ENCODE measurements at places on chromosomes 3 and 15. TPM values are rescaled to one million over a fixed set of nuclear protein-coding genes. Genes with fewer than 3 reads are reported as not detected.

VPS13C gene
- total RNA-seq: 77.3 TPM

PLCB2 gene
- under 0.01 TPM for total RNA-seq

STRA6 gene
- total RNA-seq: 0.17 TPM

- H3K4me1 ChIP-seq: no peaks in the 10 kb centered on the region
- no peak overlapping the region for H3K4me3 ChIP-seq
These were observed 785.4 kb upstream of the ROBO1 start for GRCh38 chr3:80553211-80553610.

DNA sequence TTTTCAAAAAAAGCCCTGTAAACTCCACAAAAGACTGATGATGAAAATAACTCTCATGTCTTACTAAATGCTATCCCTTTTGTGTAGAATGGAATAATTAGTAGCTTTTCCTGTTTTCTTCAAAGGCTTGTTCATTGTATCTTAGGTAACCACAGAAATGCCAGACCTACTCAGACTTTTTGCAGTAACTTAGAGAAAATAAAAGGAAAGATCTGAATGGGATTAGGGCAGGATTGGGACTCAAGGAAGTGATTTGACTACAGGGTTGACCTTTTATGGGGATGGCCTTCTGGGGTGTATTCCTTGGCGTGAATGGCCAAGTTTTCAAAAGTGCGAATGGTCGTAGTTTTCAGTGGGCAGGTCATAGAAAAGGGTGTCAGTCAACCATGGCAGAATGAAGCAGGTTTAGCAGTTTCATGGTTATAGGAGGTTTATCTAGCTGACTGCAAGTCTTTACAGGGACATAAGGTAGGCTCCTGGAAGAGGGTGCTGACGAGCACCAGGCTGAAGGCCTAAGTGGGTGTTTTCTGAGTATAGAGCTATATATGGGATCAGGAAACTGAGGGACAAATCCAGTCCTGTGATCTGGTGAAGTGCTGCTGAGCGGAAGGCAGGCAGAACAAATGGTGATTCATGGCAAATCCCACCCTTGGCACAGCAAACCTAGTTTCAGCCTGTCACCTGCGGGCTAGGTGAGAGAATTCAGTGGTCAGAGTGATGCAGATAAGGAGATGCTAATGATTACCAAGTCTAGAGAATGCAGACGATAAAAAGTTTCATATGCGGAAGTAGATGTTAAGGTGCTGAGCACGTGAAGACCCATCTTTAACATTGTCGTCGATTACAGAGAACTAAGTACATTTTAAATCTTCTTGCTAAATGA, 46.4 kb downstream of the IL1RAP start:
- no peak overlapping the region for H3K4me3 ChIP-seq
- H3K27ac ChIP-seq: no peak overlapping the region
- no peak for DNase-seq
- H3K36me3 ChIP-seq: no peaks in the 10 kb centered on the region
- no peaks in the 10 kb centered on the region for H3K27me3 ChIP-seq

- peaks cover 19% of the 10 kb centered on the region for H3K36me3 ChIP-seq
- DNase-seq: peak; percentile 12
- H3K4me1 ChIP-seq: no peaks in the 10 kb centered on the region
- H3K27ac ChIP-seq: no peak overlapping the region
- H3K4me3 ChIP-seq: no peak overlapping the region
These were observed 79.0 kb downstream of the CHD2 start for GRCh38 chr15:92979011-92979701.

IL5RA gene
- total RNA-seq: not detected

DNA sequence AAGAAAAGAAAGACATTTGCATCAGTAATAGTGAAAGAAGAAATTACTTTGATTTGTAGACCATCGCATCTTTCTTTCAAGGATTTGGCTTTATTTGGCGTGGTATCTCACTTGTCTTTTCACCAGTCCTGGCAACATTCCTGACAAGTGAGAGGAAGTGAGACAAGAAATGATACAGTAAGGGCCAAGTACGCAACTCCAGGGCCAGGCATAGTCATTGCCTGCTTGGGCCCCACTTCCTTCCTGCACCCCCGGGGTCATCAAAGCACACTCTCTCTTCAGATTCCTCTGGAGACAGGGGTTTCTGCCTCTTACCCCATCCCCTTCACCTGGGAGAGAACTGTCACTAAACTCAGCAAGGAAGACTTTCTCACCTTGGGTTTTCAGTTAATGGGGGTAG, 55.1 kb downstream of the CD47 start:
- no peak overlapping the region for H3K27ac ChIP-seq
- H3K27me3 ChIP-seq: no peaks in the 10 kb centered on the region
- H3K4me3 ChIP-seq: no peak overlapping the region
- no peak for DNase-seq
- no peaks in the 10 kb centered on the region for H3K36me3 ChIP-seq

TMIE gene
- 0.51 TPM for total RNA-seq

DNA sequence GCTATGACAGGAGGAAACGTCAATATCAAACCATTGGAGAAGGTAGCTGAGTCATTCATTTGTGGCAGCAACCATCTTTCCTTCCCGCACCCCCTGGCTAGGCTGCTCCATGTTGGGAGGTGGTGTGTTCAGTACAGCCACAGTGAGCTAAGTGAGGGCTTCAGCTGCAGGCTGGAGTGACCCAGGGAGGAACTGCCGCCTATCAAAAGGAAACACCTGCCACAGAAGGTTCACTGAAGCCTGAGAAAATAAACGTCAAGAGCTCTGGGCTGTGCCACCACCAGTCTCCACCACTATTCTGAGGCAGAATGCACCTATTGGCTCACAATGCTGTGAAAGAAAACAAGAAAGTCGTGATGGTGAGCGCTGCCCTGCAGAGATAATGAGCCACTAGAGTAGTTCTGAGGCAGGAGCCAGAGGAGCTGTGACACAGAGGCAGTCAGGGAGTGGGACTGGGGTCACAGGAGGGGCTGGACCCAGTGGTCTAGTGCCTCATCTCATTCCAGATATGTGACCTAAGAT, 34.8 kb upstream of the CD47 start:
- H3K4me1 ChIP-seq: no peaks in the 10 kb centered on the region
- no peak overlapping the region for H3K4me3 ChIP-seq
- H3K27me3 ChIP-seq: no peaks in the 10 kb centered on the region
- H3K27ac ChIP-seq: no peak overlapping the region
- H3K36me3 ChIP-seq: no peaks in the 10 kb centered on the region

DNA sequence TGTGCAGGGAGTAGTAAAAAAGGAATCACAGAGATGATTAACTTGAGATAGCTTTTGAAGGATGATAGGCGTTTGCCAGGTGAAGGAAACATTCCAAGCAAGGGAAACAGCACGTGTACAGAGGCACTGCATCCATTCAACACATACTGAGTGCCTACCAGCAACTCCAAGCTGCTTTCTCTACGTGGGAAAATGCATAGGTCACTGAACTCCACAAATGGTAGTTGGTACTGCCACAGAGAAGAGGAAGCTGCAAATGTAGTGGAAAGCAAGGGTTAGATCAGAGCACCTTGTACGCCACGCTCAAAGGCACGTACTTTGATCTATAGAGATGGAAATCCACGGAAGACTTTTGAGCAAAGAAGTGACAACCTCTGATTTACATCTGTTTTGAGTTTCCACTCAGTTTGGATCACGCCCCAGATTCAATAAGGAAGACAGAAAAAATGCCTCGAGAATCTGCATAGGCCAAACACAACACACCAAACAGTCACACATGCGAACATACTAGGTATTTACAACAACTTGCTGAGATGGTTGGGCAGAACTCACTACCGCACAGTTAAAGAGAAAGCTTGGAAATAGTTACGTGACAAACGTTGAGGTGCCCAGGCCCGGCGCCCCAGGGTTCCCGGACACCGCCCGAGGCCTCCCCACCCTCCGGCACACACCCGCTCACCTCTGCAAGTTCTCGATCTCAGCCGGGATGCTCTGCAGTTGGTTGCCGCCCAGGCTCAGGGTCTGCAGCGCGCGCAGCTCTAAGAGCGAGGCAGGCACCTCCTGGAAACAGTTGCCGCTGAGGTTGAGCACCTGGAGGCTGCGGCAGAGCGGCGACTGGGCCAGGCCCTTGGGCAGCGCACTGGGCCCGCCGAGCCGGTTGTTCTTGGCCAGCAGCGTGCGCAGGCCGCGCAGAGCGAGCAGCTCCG, 826 bp downstream of the LRRC58 start:
- peak overlapping the region; percentile 89 for H3K4me3 ChIP-seq
- DNase-seq: peak; percentile 4
- no peaks in the 10 kb centered on the region for H3K4me1 ChIP-seq
- no peaks in the 10 kb centered on the region for H3K36me3 ChIP-seq

DNA sequence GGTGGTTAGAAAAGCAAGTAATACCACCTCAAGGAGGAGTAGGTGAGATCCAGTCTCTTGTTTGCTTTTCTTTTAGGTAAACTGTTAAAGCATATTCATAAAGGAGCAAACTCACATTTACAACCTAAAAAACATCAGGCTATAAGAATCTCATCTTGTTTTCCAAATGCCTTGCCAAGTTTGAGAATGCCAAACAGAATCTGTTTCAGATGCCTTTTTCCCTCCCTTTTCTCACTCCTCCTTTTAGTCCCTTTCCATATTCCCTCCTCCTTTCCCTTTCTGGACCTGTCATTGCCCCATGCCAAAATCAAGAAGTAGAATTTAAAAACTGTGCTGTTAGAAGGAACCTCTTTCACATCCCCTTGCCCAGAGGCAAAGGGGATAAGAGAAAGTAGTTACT, 140.3 kb downstream of the ARPP21 start:
- no peak overlapping the region for H3K4me3 ChIP-seq
- no peaks in the 10 kb centered on the region for H3K27me3 ChIP-seq
- no peak overlapping the region for H3K27ac ChIP-seq
- H3K4me1 ChIP-seq: no peaks in the 10 kb centered on the region

DNA sequence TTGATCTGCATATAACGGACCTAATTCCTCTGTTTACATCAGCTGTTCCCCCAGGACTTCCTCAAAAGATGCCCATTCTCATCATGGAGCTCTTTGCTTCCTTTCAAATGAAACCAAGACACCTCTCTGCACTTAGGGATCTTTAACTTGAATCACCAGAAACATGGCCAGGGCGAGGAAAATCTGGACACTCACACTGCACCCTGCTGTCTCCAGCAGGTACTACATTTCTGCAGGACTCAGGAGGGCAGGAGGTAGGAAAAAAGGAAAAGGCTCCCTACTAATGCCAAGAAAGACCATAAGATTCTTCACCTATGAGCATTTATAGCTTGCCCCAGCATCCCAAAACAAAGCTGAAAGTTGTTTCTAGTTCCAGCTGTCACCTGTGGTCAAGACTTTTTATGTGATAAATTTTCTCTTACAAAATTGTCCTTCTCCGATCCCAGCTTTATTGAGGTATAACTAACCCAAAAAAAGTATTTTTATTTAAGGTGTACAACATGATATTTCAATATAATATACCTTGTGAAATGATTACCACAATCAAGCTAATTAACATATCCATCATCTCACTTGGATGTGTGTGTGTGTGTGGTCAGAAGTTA, 87.3 kb upstream of the C15orf61 start:
- no peak overlapping the region for H3K4me3 ChIP-seq
- no peaks in the 10 kb centered on the region for H3K4me1 ChIP-seq
- peak; percentile 41 for DNase-seq
- H3K27me3 ChIP-seq: no peaks in the 10 kb centered on the region

GRCh38 chr15:43794269-43795037, 2.3 kb downstream of the SERF2 start:
- peak; percentile 72 for DNase-seq
- peaks cover 14% of the 10 kb centered on the region for H3K4me1 ChIP-seq
- H3K27me3 ChIP-seq: no peaks in the 10 kb centered on the region
- H3K36me3 ChIP-seq: peaks cover 22% of the 10 kb centered on the region
- peak overlapping the region; percentile 100 for H3K4me3 ChIP-seq

SCN11A gene
- under 0.01 TPM for total RNA-seq

GRCh38 chr15:57887825-57888224, 177.7 kb downstream of the ALDH1A2 start:
- H3K4me3 ChIP-seq: no peak overlapping the region
- no peaks in the 10 kb centered on the region for H3K27me3 ChIP-seq
- no peak overlapping the region for H3K27ac ChIP-seq
- H3K36me3 ChIP-seq: no peaks in the 10 kb centered on the region
- DNase-seq: no peak

- no peaks in the 10 kb centered on the region for H3K36me3 ChIP-seq
- H3K4me3 ChIP-seq: no peak overlapping the region
- peak overlapping the region; percentile 24 for H3K27ac ChIP-seq
These were observed 509.1 kb downstream of the FOXP1 start for GRCh38 chr3:71074423-71074822.

DNA sequence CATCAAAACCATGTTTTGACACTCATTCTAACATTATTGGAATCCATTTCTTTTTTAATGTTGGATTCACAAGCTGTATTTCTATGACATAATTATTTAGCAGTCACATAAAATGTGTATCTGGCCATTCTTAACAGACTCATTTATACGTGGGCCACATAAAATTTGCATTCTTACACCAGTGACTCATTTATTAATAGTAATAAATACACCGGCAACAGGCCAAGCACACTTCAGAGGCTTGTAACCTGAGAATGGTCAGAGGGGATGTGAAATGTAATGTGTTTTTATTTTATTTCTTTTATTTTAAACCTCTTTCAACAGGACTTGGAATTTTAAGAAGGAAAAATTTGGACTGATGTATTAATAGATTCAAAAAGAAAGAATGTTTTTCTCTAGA, 384.9 kb upstream of the RARB start:
- no peaks in the 10 kb centered on the region for H3K27me3 ChIP-seq
- no peak for DNase-seq
- H3K4me3 ChIP-seq: no peak overlapping the region

- no peak for DNase-seq
- no peak overlapping the region for H3K4me3 ChIP-seq
- H3K36me3 ChIP-seq: no peaks in the 10 kb centered on the region
- no peak overlapping the region for H3K27ac ChIP-seq
- peaks cover 2% of the 10 kb centered on the region for H3K4me1 ChIP-seq
These were observed 21.4 kb downstream of the IRAK2 start for GRCh38 chr3:10185804-10186762.

EPHB3 gene
- total RNA-seq: 3.9 TPM

- no peak overlapping the region for H3K27ac ChIP-seq
- H3K4me1 ChIP-seq: no peaks in the 10 kb centered on the region
- no peak overlapping the region for H3K4me3 ChIP-seq
- DNase-seq: no peak
- H3K27me3 ChIP-seq: no peaks in the 10 kb centered on the region
These were observed 25.0 kb downstream of the GPR160 start for GRCh38 chr3:170062769-170063168.

ZNF385D gene
- total RNA-seq: 0.83 TPM

DNA sequence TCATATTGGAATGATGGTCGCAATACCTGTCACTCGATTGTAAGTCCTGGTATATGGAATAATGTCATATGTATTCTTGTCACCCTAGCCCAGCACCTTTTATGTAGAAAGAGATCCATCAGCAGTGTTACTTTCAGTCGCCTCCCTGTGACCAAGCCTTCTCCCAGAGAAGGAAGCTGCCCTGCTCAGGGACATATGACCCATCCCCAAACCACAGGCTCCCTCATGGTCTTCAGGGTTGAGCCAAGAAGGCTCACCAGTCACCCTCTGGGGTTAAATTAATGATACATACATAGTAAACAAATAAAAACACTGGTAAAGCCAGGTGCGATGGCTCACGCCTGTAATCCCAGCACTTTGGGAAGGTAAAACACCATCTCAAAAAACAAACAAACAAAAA, 4.6 kb upstream of the MFGE8 start:
- no peak overlapping the region for H3K27ac ChIP-seq
- no peaks in the 10 kb centered on the region for H3K27me3 ChIP-seq
- no peaks in the 10 kb centered on the region for H3K36me3 ChIP-seq
- peaks cover 5% of the 10 kb centered on the region for H3K4me1 ChIP-seq
